ENCODE measurements at places on chromosomes 5 and 9.

DNA sequence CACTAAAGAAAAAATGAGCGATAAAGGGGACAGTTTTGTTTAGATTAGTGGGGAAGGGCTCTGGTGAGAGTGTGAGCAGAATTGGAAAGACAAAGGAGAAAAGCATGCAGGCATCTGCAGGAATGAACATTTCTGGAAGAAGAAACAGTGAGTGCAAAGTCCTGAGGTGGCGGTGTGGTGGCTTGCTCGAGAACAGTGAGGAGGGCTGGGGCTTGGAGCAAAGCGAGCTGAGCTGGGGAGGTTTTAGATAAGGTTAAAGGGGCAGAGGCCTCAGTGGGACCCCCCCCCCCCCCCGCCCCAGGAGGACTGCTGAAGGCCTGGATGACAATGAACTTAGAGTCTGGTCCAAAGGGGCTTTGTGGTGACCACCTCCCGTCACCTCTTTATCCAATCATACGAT, 202.7 kb upstream of the MVB12B start:
- DNase-seq = no peak

DNA sequence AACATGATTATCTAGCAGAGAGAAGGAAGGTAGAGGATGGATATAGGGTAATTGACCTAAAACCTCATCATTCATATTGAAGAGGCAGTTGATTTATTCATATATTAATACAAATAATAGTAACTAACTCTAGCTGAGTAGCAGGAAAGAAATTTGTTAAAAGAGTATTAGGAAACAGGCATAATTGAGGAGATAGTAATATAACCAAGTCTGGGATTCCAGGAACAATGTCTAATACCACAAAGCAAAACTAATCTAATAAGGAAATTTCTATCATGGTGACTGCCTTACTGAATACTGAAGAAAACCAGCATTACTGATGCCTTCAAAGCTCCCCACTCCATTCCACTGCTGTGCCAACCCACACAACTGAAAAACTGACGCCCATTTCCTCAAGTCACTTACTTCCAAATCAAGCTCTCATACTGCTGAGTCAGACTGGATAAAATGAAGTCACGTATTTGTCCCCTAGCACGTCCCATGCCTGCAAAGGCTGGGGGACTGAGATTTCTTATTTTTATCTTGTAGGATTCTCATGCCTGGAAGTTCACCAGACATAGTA, 153.9 kb downstream of the SMC2 start:
- no peak for DNase-seq

GRCh38 chr5:97021416-97021815, 85.5 kb downstream of the LNPEP start:
- no peak for DNase-seq

- no peak for DNase-seq
These were observed 38.2 kb downstream of the NIPSNAP3B start for GRCh38 chr9:104802110-104802509.

DNA sequence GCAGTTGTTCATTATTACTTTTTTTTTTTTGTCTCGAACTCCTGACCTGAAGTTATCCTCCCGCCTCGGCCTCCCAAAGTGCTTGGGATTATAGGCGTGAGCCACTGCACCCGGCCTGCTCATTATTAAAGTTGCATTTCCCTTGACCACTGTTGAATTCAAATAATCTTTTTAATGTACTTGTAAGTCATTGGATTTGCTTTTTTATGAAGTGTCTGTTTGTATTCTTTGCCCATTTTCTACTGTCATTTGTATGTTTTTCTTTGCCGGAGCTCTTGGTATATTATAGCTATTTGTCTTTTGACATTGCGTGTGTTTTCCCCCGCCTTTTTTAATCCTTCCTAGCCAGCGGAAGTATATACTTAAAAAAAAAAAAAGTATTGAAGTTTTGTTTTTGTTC, 22.0 kb downstream of the LRRTM2 start:
- DNase-seq = no peak

DNA sequence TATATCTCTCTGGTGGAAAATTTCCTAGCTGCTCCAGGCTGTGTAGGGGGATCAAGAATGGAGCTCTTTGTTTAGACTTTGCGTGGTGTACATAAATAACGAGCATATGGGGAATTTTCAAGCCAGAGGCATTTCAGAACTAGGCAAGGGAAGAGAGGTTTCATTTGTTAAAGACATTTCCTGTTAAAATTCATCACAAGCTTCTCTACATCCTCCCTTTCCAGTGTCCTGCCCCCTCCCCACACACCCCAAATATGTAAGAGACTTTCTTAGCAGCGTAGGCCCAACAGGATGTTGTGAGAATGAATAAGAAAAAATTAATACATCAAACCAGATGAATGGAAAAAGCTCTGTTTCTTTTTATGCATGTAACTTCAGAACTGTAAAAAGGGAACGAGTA, 150.3 kb downstream of the GPBP1 start:
- no peak for DNase-seq

- peak; percentile 35 for DNase-seq
These were observed 35.1 kb downstream of the SH3GLB2 start for GRCh38 chr9:128992995-128993394.

GRCh38 chr9:14211564-14211963, 102.4 kb downstream of the NFIB start:
- DNase-seq = peak; percentile 13

DNA sequence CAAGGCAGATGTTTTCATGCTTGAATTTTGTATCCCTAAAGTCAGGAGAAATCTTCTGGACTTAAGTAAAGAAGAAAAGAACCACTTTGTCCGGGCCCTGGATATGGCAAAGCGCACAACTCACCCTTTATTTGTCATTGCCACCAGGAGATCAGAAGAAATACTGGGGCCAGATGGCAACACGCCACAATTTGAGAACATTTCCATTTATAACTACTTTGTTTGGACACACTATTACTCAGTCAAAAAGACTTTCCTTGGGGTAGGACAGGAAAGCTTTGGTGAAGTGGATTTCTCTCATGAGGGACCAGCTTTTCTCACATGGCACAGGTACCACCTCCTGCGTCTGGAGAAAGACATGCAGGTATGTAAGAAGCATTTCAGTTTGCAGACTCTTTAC, 2.3 kb downstream of the TYRP1 start:
- DNase-seq = no peak

DNA sequence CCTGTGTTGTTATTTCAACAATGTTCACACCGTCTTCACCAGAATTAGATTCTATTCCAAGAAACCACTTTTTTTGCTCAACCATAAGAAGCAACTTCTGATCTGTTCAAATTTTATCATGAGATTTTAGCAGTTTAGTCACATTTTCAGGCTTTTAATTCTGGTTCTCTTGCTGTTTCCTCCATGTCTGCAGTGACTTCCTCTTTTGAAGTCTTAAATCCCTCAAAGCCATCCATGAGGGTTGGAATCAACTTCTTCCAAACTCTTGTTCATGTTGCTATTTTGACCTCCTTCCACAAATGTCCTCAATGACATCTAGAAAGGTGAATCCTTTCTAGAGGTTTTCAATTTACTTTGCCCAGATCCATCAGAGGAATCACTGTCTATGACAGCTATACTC, 25.7 kb upstream of the ENTREP1 start:
- peak; percentile 60 for DNase-seq

GRCh38 chr5:21121213-21121612, 1133.2 kb upstream of the CDH18 start:
- no peak for DNase-seq

- DNase-seq = no peak
These were observed 257.8 kb downstream of the BNC2 start for GRCh38 chr9:16612627-16613026.

DNA sequence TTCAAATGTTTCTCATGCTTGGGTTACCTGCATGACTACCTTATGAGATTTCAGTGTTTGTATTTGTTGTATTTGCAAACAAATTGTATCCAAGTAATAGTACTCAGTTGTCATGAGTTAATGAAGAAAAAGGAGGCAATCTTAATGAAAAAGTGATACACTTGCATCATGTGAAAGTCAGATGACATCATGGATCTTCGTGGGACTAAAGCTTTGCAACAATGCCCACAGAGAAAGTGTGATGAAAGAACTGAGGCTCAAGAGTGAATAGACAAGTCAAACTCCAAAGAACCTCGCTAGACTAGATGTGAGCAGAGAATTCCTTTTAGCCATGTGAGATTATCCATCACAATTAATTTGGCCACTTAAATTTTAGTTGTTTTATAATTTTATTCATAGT, 75.4 kb upstream of the ADRB2 start:
- no peak for DNase-seq

DNA sequence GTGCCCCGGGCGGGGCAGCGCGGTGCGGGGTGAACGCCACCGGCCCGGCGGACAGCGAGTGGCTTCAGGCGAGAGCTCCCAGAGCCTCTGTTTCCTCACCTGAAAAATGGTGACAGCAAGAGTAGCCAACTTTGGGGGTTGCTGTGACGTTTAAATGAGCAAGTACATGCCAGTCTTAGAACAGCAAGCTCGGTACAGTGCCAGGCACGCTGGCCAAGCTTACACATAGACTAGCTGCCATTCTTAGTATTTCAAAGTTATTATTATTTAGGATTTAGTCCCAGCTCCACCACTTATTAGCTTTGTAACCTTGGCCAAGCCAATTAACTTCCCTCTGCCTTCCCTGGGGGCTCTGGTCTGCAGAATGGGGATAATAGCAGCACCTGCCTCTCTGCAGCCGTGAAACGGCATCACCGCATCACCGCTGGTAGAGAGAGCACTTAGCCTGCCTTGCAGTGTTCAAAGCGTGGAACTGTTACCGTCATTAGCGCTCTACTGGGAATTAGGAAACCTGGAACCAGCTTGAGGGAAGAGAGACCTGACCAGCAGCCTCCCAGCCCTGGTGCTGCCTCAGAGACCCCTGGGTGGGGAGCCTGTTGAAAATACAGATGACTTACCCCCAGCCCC, at the start of gene C9orf50:
Gene C9orf50, minus strand, starts transcription at position 433 of the 627 bp plus-strand sequence. CDS start 527 bp downstream, outside the sequence.
- no peak for DNase-seq

DNA sequence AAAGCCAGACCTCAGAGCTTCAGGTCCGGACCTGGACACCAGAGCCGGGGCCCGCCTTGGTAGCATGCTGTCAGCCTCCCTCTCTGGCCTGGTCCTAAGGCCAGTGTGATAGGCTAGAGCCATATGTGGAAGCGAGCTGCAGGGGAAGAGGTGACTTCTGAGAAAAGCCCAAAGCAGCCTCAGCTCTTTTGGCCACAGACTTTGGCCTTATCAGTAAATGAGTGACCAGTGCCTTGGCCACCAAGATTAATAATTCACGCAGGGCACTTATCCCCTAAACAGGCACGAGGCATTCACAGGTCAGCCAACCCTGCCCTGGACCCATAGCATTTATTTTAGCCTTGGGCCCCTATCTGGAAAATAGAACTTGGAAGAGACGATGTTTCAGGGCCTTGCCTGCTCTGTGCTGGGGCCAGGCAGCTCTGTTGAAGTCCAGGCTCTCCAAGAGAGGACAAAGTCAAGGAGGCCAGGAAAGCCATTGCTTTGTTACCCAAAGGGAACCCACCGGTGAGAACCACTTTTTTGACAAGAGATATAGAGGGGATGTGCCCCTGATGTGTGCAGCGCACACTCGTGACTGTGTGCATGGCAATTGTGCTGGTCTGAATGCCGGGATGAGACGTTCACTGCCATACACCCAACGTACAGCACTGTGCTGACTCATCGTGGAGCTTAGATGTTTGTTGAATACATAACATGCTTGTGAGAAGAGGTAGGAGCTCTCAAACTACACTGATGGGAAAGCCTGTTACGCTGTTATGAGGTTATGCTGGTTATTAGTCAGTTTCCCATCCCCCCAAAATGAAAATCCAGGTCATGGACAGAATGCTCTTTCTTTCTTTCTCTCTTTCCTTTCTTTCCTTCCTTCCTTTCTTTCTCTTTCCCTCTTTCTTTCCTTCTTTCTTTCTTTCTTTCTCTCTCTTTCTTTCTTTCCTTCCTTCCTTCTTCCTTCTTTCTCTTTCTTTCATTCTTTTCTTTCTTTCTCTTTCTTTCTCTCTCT, 5.0 kb upstream of the SLC34A1 start:
- DNase-seq = peak; percentile 76

DNA sequence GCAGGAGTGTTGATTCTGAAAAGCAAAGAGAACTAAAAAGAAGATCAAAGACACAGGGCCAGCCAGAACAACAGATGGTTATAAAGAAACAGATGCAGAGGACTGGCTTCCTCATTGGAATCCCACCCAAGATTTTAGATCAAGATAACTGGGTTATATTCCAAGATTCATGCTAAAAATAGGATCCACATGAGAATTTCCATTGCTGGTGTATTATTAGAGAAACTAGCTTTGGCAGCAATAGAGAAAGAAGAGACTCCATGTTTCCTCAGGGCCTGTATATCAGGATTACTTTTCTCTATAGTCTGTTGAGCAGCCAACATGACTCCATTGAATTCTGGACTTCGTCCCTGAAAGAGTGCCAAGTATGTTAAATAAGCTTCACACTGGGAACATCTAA, 367.3 kb downstream of the TUSC1 start:
- DNase-seq = no peak

DNA sequence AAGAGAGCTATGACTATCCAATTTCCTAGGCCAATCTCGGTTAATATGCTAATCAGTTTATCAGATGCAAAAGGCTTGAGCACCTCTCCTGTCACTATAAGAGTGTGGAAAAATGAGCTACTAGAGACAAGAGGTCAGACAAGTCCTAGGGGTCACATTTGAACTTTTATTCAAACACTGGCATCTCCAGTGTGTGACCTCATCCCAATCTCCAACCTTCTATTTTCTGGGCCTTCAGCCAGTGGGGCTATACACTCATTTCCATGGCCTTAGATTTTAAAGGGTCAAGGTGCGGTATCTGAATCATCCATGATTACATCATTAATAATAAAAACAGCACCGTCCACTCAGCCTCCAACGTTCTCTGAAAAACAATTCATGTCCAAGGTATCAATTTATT, 139.6 kb upstream of the LRRTM2 start:
- no peak for DNase-seq

GRCh38 chr5:34022121-34022705, 14.4 kb upstream of the AMACR start:
- peak; percentile 15 for DNase-seq

GRCh38 chr5:178625679-178626483, 969 bp downstream of the CLK4 start:
- DNase-seq = no peak

GRCh38 chr9:135819905-135820304, 87.4 kb downstream of the CAMSAP1 start:
- DNase-seq = no peak

- DNase-seq = no peak
These were observed 616.6 kb downstream of the IRX1 start for GRCh38 chr5:4212071-4212739.

GRCh38 chr5:175822225-175822624, 49.2 kb upstream of the CPLX2 start:
- no peak for DNase-seq

- no peak for DNase-seq
These were observed 373.6 kb upstream of the ZNF608 start for GRCh38 chr5:125120012-125120411.

GRCh38 chr9:99182356-99182755, 39.4 kb downstream of the ALG2 start:
- no peak for DNase-seq

Measured in common myeloid progenitor, CD34-positive (primary cell).